ENCODE measurements at places on chromosomes 6 and 20. TPM values are rescaled to one million over a fixed set of nuclear protein-coding genes. Genes with fewer than 3 reads are reported as not detected.

DNA sequence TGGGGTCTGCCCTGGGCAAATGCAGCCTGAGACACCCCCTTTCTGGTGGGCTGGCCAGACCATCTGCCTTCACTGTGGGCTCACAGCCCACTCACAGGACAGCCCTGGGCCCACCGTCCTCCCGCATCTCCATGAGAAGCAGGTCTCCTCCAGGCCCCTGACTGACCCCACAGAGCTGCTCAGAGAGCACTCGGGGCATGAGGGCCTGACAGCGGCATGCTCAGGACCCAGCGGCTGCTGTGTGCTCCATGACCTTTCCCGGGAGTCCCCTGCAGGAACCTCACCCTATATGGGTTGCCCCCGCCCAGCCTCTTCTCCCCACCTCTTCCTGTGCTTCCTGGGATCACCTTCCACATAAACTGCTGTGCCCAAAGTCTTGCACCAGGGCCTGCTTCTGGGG, 162.4 kb upstream of the CST7 start:
- H3K36me3 ChIP-seq: no peaks in the 10 kb centered on the region
- peaks cover 28% of the 10 kb centered on the region for H3K4me1 ChIP-seq
- H3K4me3 ChIP-seq: no peak overlapping the region
- no peak overlapping the region for H3K27ac ChIP-seq

DNA sequence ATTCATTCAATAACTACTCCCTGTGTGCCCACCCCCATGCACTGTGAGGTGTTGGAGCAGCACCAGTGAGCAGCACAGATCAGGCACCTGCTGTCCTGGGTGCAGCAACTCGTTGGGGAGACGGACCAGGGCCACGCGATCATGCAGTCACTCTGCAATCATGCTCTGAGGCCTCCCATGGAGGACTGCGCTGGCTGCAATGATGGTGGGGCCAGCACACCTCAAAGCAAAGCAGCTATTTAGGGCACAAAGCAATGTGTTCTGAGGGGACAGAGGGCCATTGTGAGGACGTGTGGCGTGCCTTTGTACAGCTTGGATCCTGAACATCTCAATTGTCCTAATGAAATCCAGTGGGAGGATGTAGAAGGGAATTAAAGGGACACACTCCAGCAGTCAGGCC, 41.0 kb upstream of the MPC1 start:
- DNase-seq: no peak
- peaks cover 9% of the 10 kb centered on the region for H3K4me1 ChIP-seq
- peaks cover 30% of the 10 kb centered on the region for H3K36me3 ChIP-seq
- no peak overlapping the region for H3K27ac ChIP-seq
- no peak overlapping the region for H3K4me3 ChIP-seq

- no peaks in the 10 kb centered on the region for H3K36me3 ChIP-seq
- H3K4me1 ChIP-seq: no peaks in the 10 kb centered on the region
- H3K27me3 ChIP-seq: no peaks in the 10 kb centered on the region
Observed at GRCh38 chr20:18671203-18671710, 83.4 kb downstream of the DTD1 start.

Gene DEFB119
- total RNA-seq: not detected

Gene PAX1
- not detected for total RNA-seq

Gene FAM83B
- not detected for total RNA-seq

Gene SLCO4A1
- total RNA-seq: not detected

Gene ORC3
- total RNA-seq: 17.5 TPM

All from chondrocyte (in vitro differentiated cells).